Activated T-helper 2 cell treated with anti-CD3 and anti-CD28 coated beads, Interferon-gamma antibody, Interleukin-2, Interleukin-4, amounts not matched to agents 10 μg/mL and 5 μg/mL and 100 μg/mL, durations not matched to agents 14 hours and 24 hours and 36 hours (primary cell): ENCODE measurements at places on chromosomes 3 and 15. TPM values are rescaled to one million over a fixed set of nuclear protein-coding genes. Genes with fewer than 3 reads are reported as not detected.

HCN4 gene
- total RNA-seq, result 0.02 TPM in 2 replicates

GOLGA6L7 gene
- total RNA-seq, result not detected in 2 replicates

DNA sequence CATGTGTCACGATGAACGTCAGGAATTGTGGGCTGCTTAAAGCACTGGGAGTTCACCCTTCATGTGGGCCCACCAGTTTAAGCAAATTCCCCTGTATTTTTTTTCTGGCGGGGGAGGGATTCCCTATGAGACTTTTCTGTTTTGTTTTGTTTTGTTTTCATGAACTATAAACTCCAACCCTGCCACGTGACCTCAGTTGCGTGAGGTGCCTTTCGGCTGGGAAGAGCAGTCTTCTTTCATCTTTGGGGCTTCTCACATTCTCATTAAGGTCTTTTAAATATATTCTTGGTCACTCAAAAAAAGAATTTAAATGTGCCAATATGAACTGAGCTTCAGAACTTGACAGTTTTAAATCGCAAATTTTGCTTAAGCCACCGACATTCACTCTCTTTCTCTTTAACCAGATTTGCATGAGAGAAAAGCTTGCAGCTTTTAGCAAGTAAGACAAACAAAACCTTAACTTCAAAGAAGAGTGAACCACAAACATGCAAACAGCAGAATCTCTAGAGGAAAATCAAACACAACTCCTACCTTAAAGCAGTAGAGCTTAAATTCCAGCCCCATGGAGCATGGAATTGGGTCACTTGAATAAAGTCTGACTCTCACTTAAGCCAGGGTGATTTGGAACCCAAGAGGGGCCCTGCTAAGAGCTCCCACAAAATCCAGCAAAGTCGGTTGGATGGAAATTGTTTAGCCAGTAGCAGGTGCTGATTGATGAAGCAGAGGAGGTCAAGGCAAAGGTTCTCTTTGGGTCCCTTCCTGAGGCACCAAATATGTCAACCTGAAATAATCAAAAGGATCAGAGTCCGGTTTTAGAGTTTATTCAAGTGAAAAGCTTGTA, 699.8 kb upstream of the GBE1 start:
- no peaks in the 10 kb centered on the region for H3K4me1 ChIP-seq
- H3K27ac ChIP-seq, result no peak overlapping the region
- H3K4me3 ChIP-seq, result no peak overlapping the region
- H3K27me3 ChIP-seq, result no peaks in the 10 kb centered on the region
- no peak for DNase-seq
- H3K36me3 ChIP-seq, result no peaks in the 10 kb centered on the region

TRPM1 gene
- not detected in 2 replicates for total RNA-seq

GRCh38 chr3:30508339-30508738, 98.1 kb upstream of the TGFBR2 start:
- H3K4me3 ChIP-seq, result no peak overlapping the region
- no peaks in the 10 kb centered on the region for H3K36me3 ChIP-seq
- peaks cover 12% of the 10 kb centered on the region for H3K4me1 ChIP-seq
- no peaks in the 10 kb centered on the region for H3K27me3 ChIP-seq
- no peak for DNase-seq

ZIC4 gene
- total RNA-seq, result not detected in 2 replicates

DNA sequence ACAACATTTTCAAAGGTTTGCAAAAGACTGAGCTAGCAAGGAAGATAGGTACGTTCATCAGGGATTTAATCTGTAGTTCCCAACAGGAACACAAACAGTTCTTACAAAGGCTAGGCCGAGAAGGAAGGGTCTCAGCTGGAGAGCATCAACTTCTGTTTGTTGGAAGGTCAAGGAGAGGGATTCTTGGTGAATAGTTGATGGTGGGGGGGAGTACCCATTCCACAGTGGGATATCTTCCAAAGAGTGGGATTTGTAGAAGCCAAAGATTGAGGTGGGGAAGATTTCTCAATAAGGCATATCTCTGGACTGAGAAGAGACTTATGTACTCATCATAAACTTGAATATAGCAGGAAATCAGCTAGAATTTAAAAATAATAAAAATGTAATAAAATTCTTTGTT, 231.8 kb downstream of the CHST2 start:
- DNase-seq, result no peak
- no peak overlapping the region for H3K4me3 ChIP-seq
- no peak overlapping the region for H3K27ac ChIP-seq
- peaks cover 22% of the 10 kb centered on the region for H3K4me1 ChIP-seq

DNA sequence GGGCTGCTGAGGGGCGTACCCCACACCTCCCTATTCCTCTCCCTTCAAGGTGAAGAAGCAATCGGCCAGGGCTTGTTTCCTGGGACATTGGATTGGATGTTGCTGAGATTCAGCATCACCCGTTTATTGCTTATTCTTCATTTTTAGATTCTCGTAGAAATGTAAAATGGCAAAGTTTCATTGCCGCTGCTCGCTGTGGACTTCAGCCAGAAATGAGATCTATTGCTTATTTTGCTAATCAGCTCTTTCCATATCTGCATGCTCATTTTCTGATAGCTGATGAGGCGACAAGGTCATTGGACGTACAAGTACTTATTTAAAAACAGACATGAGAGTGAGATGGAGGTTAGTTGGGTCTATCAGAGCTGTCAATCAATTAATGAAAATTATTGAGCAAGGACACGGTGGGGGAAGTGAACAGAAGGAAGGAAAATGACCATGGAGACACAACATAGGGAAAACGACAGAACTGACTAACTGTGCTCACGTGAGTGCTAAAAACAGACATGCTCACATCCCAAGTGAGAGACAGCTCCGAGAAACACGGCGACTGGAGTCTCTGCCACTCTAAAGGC, 471.2 kb downstream of the NR2F2 start:
- H3K4me3 ChIP-seq, result no peak overlapping the region
- no peak overlapping the region for H3K27ac ChIP-seq
- no peaks in the 10 kb centered on the region for H3K36me3 ChIP-seq
- H3K4me1 ChIP-seq, result no peaks in the 10 kb centered on the region
- no peaks in the 10 kb centered on the region for H3K27me3 ChIP-seq

GRCh38 chr15:75069301-75069925, 46.0 kb downstream of the PPCDC start:
- no peaks in the 10 kb centered on the region for H3K27me3 ChIP-seq
- H3K36me3 ChIP-seq, result peaks cover 41% of the 10 kb centered on the region
- peaks cover 79% of the 10 kb centered on the region for H3K4me1 ChIP-seq
- no peak for DNase-seq
- no peak overlapping the region for H3K4me3 ChIP-seq

- no peaks in the 10 kb centered on the region for H3K27me3 ChIP-seq
- no peak overlapping the region for H3K27ac ChIP-seq
- H3K4me3 ChIP-seq, result no peak overlapping the region
- peaks cover 1% of the 10 kb centered on the region for H3K4me1 ChIP-seq
Observed at GRCh38 chr3:177836671-177837070, 639.4 kb upstream of the TBL1XR1 start.

- no peaks in the 10 kb centered on the region for H3K36me3 ChIP-seq
- no peak overlapping the region for H3K27ac ChIP-seq
- no peak overlapping the region for H3K4me3 ChIP-seq
- no peaks in the 10 kb centered on the region for H3K4me1 ChIP-seq
- no peak for DNase-seq
Observed at GRCh38 chr15:26893351-26894065, 26.6 kb downstream of the GABRA5 start.

GRCh38 chr3:197590313-197590962, 34.7 kb upstream of the BDH1 start:
- peaks cover 4% of the 10 kb centered on the region for H3K36me3 ChIP-seq
- no peak overlapping the region for H3K4me3 ChIP-seq
- H3K27ac ChIP-seq, result peak overlapping the region; percentile 90
- no peak for DNase-seq
